ENCODE measurements at places on chromosomes 5 and 9. TPM values are rescaled to one million over a fixed set of nuclear protein-coding genes. Genes with fewer than 3 reads are reported as not detected.

The CDKN2A gene
- total RNA-seq: 88.7 TPM

The PCDHB15 gene
- total RNA-seq: not detected

- H3K4me1 ChIP-seq: peaks cover 27% of the 10 kb centered on the region
- no peak for DNase-seq
- H3K27me3 ChIP-seq: no peaks in the 10 kb centered on the region
- H3K36me3 ChIP-seq: no peaks in the 10 kb centered on the region
- H3K27ac ChIP-seq: no peak overlapping the region
- H3K4me3 ChIP-seq: no peak overlapping the region
Measured at GRCh38 chr9:124242331-124243194, 15.2 kb upstream of the NEK6 start.

The SNX30 gene
- total RNA-seq: 43.8 TPM

- no peaks in the 10 kb centered on the region for H3K27me3 ChIP-seq
- no peak overlapping the region for H3K4me3 ChIP-seq
- H3K27ac ChIP-seq: no peak overlapping the region
- H3K4me1 ChIP-seq: no peaks in the 10 kb centered on the region
- no peaks in the 10 kb centered on the region for H3K36me3 ChIP-seq
Measured at GRCh38 chr9:14294659-14295058, 19.3 kb downstream of the NFIB start.

The SAXO1 gene
- not detected for total RNA-seq

DNA sequence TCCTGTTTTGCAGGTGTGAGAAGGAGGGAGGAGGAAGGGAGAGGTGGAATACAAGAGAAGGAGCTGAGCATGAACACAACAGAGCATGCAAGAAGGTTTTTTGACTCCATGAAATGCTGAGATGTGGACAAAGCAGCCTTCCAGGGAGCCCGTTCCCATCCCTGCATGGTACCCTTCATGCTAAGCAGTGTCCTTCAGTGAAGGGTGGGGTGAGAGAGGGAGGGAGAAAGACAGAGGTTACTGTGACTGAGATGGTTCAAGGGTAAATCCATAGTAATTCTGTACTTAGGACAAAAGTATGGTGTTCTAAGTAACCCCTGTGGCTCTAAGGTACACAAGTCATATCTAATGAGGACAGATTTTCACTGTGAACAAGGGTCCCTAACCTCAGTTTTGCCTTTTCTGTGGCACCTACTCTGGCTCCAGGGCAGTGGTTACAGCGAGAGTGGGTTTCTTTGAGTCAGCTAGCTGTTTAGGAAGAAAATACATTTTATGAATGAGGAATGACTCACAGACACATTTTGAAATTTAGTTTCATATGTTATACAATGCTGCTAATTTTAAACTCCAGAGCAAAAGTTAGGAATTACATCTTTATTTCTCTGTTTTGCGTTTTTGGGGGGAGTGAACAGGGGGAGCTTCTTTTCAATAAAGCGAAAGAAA, 184.9 kb upstream of the SLC12A2 start:
- no peaks in the 10 kb centered on the region for H3K27me3 ChIP-seq
- H3K4me3 ChIP-seq: no peak overlapping the region
- H3K27ac ChIP-seq: no peak overlapping the region
- H3K36me3 ChIP-seq: no peaks in the 10 kb centered on the region

DNA sequence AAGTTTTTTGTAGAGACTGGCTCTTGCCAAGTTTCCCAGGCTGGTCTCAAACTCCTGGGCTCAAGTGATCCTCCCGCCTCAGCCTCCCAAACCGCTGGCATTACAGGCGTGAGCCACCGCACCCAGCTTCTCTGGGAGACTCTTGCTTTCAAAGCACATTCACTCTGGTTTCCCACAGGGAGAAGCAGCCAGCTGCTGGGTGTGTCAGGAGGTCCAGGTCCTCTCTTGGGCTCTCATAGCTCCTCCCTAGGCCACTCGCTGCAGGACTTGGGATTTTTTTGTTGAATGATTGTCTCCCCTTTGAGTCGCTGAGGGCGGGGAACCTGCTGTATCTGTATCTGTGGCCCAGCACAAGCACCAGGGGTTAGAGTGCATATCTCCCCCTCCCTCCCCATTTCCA, 68.4 kb upstream of the RAPGEF1 start:
- H3K36me3 ChIP-seq: no peaks in the 10 kb centered on the region
- H3K27me3 ChIP-seq: no peaks in the 10 kb centered on the region
- no peaks in the 10 kb centered on the region for H3K4me1 ChIP-seq
- H3K27ac ChIP-seq: no peak overlapping the region
- no peak for DNase-seq
